ENCODE measurements at places on chromosomes 4 and X.

DNA sequence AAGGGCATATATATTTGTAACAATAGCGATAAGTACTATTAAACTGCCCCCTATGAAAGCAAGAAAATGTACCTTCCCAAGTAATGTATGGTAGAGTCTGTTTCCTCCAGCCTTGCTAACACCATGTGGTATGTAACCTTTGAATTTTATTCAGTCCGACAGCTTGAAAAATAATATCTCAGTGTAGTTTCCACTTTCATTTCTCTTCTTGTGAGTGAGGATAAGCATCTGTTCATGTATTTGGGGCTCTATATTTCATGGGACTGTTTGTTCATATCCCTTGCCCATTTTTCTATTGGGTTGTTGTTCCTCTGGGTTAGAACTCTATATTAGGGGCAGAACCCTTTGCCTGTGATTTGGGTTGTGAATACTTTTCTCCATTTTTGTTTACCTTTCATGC lies 58.3 kb downstream of the USP38 start:
- no peak for DNase-seq

- DNase-seq, result no peak
Measured at GRCh38 chr4:148216866-148217814, 225.1 kb downstream of the NR3C2 start.

DNA sequence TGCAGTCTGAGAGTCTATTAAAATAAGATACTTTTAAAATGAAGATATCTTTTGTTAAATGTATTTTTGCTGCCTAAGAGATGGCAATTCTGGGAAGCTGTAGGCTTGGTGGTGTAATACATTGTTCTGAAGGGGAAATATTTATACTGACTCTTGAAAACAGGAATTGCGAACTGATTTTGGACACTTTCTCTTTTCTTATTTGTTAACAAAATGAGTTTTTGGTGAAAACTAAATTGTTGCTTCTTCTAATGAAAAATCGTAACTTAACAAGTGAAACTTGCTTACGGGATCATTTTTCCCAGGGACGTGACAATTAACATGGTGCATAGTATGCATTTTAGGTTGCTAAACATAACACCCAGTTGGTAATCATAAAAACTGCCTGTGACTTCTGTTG lies 71.0 kb downstream of the RAPGEF2 start:
- no peak for DNase-seq

GRCh38 chr4:7462509-7462971 lies 27.8 kb upstream of the PSAPL1 start:
- no peak for DNase-seq

GRCh38 chr4:179447308-179447707 lies 2005.1 kb upstream of the AGA start:
- no peak for DNase-seq

DNA sequence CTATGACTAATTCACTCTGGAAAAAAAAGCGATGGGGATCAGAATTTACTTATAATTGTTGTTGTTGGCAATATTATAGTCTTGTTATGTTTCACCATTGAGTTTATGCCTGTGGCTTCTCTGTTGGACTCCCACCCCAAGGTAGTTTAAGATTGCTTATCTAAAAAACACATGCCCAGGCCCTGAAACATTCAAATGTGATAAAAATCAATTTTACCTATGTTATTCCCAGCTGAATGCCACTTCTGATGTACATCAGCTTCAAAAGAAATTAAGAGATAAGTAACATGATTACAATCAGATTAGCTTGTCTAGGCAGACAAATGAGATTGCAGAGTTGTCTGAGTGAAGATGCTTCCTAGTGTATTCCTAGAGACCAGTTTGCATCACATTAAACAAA lies 484.7 kb downstream of the PCDH7 start:
- no peak for DNase-seq

DNA sequence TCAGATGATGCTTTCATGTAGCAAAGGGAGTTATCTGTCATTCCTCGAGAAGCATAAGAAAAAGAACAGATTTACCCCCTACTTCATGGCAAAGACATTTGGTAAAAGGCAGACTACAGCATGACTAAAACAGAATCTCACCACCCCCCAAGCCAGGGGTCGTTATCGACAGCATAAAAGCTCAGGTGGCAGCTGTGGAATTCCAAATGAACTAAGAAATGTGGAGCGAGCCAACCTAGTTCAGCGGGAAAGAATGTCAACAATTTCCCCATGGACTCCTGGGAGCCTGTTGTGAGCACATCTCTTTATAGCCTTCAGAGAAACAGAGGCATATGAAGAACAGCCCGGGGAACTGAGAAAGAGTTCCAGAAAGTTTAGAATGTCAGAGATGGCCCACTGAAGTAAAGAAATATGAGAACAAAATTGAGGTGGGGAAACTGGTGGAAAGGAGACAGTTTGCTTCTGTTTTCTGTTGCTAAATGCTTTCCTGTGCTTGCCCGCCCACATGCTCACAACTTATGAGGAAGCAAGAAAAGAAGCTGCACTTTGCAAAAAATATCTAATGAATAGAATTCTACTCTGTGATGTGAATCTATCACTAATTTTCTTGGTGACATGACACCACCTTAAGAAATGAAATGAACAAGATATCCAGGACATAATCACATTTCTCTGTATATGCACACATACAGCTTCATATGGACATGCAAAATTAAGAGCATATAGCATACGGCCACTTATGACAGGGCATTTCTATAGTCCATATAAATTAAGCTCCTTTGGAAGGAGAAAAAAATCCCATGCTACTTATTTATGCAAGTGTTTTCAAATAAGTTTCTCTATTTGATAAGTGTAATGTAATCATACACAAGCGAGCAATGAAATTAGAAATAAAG lies 135.3 kb upstream of the MID1 start:
- DNase-seq, result no peak
